ENCODE measurements at places on chromosomes 12 and 14. TPM values are rescaled to one million over a fixed set of nuclear protein-coding genes. Genes with fewer than 3 reads are reported as not detected.

DNA sequence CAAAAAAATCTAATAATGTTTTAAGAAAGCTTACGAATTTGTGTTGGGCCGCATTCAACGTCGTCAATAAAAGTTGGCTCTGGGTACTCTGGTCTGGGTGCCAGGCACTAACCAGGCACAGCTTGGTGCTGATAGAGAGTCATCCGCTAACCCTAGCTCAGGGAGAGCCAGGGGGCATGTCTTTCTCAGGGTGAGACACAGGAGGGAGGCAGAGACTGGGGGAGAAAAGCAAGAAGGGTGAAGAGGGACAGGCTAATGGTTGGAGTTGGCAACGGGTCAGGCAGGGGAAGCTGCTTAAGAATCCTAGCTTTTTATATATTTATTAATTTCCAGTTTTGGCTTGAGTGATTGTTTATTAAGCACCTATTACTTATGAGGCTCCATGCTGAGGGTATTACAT, 105.0 kb downstream of the CMKLR1 start:
- no peak for DNase-seq

DNA sequence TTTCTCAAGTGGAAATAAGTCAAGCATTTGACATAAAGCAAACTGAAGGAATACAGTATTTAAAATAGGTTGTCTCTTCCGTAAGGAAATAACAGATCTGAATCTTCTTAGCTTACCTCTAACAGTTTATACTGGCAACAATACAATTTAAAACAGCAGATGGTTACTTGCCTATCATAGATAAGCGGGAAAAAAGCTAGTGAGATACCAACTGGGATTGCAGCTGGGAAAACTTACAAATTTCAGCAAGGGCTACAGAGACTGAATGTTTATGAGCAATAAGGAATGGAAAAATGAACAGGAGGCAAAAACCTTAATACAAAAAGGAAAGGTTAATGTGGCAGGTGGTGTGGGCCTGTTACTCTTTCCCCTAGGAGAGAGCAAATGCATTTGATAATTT, 220.0 kb downstream of the RASSF9 start:
- no peak for DNase-seq

- DNase-seq: no peak
Measured at GRCh38 chr14:61065656-61066055, 84.6 kb downstream of the SLC38A6 start.

DNA sequence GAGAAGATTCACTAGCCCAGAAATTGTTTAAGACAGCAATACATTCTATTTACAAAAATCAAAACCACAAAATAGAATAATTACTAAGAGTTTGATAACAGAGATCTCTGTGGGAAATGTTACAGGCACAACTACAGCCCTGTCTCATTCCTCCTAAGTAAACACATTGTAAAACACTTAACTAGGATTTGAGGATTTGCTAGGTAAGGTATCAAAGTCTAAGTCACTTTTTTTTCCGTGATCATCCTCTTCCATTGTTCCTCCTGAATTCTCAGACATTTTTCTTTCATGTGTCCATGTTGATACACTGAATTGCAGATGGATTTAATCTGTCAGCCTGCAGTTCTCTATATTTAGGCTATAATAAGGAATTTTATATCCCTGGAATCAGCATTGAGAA, 127.5 kb downstream of the ACSS3 start:
- DNase-seq: no peak

GRCh38 chr12:5944688-5945070, 380 bp downstream of the ANO2 start:
- no peak for DNase-seq

DNA sequence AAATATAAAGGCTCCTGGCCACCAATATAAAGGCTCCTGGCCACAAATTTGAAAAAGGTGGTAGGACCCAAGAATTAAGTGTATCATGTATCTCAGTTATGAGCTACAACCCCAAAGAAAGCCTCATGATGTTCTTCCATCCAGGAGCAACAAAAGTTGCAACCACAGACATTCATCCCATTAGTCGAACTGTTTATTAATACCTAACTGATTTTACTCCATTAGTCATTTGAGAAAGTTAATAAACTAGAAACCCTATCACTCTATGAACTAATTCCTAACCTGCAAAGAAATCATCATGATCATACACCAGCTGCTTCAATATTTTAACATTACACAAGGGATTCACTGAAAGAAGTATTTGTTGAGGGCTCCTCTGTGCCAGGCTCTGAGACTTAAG, 253.2 kb upstream of the GRIP1 start:
- no peak for DNase-seq

- no peak for DNase-seq
Measured at GRCh38 chr14:69814397-69814796, 17.4 kb upstream of the SLC10A1 start.

DNA sequence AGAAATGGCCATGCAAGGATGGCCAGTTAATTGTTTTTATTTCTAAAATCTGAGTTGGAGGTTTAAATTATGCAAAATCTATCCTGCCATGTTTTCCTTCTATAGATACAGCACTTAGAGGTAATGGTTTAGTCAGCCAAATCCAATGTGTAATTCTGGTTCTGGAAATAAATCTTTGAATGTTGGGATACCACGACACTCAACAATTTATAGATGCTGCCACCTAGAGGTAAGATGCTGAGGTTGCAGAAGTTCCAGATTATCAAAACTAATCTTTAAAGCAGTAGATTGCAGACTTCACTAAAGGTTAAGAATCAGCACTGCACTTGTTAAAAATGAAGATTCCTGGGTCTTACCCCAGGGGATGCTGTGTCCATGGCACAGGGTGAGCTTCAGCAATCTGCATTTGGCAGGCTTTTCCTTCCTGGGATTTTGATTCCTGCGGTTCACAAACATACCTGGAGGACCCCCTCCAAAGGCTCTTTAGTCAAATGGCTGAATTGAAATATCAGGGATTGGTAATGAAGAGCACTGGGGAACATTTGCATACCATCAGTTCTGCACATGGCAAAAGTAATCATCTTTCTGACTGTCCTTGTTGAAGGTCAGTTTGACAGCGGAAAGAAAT, 53.4 kb upstream of the ANO4 start:
- DNase-seq: no peak

SEL1L gene
- total RNA-seq: 59.0 TPM

RFX4 gene
- total RNA-seq: 25.4 TPM

LRRK2 gene
- total RNA-seq: 1.4 TPM

GPR162 gene
- total RNA-seq: 17.8 TPM

SLC38A4 gene
- 14.4 TPM for total RNA-seq

Measured in type B pancreatic cell (in vitro differentiated cells).